Caco-2 (cell line): ENCODE measurements at places on chromosomes 11 and 22. TPM values are rescaled to one million over a fixed set of nuclear protein-coding genes. Genes with fewer than 3 reads are reported as not detected.
A peak's percentile ranks its signal among the peaks of the same experiment; 100 is the strongest.

DNA sequence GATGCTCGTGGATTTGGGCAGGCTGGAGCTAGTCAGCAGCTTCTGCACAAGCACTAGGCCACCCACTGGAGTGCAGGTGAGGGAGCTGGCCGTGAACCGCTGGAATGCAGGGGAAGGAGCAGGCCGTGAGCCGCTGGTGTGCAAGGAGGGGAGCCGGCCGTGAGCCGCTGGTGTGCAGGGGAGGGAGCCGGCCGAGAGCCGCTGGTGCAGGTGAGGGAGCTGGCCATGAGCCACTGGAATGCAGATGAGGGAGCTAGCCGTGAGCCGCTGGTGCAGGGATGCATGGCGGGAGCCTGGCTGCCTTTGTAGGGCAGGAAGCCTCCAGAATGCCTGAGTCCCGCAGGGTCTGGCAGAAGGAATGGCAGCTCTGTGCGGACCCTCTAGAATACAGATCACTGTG lies 4220.0 kb upstream of the OR11H1 start:
- DNase-seq = no peak

- peak; percentile 75 for DNase-seq
Measured at GRCh38 chr11:65574811-65575567, 864 bp upstream of the EHBP1L1 start.

DNA sequence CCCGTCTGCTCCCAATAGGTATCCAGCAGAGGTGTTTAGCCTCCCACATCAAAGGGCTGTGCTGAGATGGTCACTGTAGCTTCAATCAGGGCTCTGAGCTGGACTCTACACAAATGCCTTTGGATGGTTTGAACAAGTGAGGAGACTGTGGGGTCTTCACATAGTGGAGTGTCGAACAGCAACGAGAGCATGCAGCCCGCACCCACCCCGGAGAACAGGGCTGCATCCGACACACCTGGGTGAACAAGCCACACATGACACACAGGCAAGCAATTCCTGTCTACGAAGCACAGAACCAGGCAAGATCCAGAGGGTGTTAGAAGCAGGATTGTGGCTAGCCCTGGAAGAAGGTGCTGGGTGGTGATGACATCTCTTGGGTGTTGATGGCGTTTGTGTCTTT lies 58.0 kb upstream of the FGF3 start:
- DNase-seq = no peak

DNA sequence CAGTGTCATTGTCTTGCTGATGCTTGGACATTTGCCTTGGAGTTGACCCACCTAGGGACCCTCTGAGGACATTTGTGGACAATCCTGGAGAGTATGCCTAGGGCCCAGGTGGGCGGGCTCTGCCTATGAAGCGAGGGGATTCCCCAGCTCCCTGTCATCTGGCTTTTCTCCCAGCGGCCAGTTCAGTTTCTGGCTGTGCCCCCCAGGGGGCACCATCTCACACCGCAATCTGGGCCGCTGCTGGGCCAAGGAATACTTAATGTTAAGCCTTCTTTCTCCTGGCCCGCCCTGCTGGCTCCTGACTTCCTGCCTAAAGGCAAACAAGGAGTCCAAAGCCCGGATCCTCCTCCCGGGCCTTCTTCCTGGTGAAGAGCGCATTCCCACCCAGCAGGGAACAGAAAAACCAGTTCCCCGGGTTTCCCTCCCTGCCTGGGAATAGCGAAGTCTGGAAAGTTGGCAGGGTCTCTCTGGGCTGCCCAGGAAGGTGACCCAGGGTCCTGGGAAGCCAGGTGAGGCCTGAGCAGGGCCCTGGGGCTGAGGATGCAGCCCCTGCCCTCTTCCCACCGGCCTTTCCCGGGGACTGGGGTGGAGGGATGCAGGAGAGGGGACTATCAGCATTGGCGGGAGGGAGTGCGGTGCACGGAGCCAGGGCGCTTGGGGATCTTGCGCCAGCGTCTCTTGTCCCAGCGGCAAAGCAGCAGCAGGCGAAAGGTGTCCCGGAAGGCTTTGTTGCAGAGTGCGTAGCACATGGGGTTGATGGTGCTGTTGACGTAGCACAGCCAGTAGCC lies 11.9 kb downstream of the CHRM1 start:
- DNase-seq = peak; percentile 89

Gene SLC16A8
- not detected in 2 replicates for total RNA-seq

Gene SLC22A9
- total RNA-seq = 1.7 and 2.0 TPM in 2 replicates

DNA sequence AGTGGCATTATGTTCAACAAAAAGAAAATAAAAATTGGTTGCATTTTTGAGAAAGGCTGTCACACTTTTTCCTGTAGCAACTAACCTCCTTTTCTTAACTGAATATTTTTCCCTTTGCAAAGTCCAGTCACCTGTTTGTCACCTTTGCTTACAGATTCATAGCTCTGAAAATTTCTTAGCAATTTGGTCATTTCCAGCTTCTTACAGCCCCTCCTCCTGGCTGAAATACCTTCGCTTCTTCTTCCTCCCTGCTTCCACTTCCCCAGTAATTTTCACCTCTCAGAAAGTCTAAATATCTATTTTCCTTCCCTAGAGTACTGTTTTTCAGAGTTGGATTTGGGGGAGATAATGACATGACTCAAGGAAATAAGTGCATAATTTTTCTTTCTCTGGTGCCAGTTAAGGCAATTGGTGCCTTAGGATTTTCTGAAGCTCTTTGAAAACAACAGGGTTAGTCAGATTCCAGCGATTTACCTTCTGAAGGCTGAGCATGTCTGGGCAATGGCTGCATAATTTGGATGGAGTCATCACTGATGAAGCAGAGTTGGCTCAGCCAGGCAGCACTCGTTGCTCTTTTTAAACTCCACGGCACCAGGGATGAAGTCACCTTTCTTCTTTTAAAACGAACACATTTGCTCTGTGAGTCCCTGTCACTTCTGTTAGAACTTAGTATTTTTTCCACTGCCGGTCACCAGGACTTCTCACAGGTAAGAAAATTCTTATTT lies 62.1 kb upstream of the AMOTL1 start:
- no peak for DNase-seq

Gene NLRX1
- total RNA-seq = 7.2 and 8.0 TPM in 2 replicates

DNA sequence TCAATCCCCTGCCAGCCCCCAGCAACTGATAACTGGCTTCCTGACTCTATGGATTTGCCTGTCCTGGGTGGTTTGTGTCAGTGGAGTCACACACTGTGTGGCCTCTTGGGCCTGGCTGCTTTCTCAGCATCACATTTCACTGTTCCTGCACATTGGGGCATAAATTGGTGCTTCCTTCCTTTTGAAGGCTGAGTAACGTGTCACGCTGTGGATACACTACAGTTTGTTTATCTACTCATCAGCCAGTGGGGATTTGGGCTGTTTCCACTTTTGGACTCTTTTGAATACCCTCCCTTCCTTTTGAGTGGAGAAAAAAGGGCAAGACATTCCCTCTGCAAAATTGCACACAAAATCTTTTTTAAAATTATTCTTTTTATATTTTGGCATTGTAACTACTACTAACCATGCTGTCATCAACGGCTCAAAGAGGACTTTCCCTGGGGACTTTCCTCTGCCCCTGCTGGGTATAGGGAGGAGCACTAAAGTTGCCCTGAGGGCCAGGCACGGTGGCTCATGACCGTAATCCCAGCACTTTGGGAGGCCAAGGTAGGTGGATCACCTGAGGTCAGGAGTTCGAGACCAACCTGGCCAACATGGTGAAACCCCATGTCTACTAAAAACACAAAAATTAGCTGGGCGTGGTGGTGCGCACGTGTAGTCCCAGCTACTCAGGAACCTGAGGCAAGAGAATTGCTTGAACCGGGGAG lies 7.8 kb upstream of the CELSR1 start:
- no peak for DNase-seq
